ENCODE measurements at places on chromosomes 16 and 17.

DNA sequence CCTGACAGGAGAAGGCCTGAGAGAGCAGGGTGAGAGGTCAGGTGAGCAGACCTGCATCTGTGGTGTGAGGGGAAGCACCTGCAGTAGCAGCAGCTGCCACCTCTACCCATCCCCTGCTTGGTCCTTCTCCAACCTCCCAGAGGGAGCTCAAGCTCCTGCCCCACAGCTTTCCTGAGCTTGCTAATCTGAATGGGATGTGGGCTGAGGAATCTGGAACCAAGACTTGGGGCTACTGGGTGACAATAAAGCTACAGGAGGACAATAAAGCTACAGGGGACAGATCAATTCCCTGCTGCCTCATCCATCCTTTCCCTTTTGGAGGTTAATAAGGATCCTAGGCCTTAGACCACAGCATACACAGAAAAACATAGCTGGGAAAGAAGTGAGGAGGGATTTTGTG, 4.9 kb upstream of the TBX4 start:
- no peak for DNase-seq

DNA sequence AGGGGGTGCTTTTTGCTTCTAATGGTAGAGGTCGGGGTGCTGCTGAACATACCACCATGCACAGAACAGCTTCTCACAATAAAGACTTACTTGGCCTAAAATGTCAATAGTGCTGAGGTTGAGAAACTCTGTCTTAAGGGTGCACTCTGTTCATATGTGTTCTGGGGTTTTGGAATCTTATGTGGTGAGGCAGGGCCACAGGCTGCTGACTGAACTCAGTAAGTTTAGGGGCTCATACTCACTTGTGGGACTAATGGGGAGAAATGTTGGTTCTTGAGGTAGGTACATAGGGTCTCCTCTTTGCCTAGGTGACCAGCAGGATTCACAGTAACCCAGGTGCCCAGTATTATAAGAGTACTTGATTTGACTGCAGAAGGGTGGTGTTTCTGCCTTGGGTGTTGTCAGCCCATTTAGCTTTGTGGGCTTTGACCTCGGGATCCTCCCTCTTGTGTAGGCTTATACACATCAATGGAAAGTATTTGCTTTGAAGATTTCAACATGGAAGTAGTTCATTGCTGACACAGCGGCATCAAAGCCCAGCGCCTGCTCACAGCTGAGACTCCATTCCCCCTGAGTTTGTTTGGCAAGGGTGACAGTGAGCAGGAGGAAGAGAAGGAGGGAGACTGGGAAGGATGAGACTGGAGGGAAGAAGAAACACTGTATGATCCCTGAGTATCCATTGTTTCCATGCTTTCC, 17.2 kb downstream of the SLC7A6 start:
- peak; percentile 37 for DNase-seq

- DNase-seq = peak; percentile 75
Observed at GRCh38 chr17:40062329-40063186, at the start of gene THRA. THRA (plus strand) TSS chr17:40062965; CDS start chr17:40074489, 11,524 bp downstream.

GRCh38 chr17:15213381-15214087, 51.6 kb downstream of the PMP22 start:
- peak; percentile 20 for DNase-seq

- no peak for DNase-seq
Observed at GRCh38 chr16:1938316-1938715, 4.7 kb downstream of the MSRB1 start.

GRCh38 chr17:35588196-35588920, 1.2 kb downstream of the AP2B1 start:
- DNase-seq = no peak

- no peak for DNase-seq
Observed at GRCh38 chr17:82524540-82524939, 5.0 kb downstream of the FOXK2 start.

GRCh38 chr17:41315204-41315794, at the start of gene KRTAP17-1:
KRTAP17-1 (minus strand) TSS chr17:41315710; CDS start chr17:41315650, 60 bp downstream.
- DNase-seq = no peak

DNA sequence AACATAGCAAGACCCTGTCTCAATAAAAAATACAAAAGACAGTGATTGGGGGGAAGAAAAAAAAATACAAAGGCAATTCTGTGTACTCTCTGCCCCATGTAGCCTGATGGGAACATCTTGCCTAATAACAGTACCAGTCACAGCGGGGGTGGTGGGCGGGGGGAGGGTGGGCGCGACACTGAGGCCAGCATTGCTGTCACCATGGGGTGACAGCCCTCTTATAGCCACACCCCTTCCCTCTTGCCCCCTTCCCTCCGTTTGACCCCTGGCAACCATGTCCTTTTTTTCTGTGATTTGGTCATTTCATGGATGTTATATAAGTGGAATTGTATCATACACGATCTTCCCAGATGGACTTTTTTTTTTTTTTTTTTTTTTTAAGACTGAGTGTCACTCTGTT, 80.9 kb downstream of the DNAH17 start:
- DNase-seq = no peak

- DNase-seq = no peak
Observed at GRCh38 chr17:71713846-71714245, 407.0 kb upstream of the SOX9 start.

DNA sequence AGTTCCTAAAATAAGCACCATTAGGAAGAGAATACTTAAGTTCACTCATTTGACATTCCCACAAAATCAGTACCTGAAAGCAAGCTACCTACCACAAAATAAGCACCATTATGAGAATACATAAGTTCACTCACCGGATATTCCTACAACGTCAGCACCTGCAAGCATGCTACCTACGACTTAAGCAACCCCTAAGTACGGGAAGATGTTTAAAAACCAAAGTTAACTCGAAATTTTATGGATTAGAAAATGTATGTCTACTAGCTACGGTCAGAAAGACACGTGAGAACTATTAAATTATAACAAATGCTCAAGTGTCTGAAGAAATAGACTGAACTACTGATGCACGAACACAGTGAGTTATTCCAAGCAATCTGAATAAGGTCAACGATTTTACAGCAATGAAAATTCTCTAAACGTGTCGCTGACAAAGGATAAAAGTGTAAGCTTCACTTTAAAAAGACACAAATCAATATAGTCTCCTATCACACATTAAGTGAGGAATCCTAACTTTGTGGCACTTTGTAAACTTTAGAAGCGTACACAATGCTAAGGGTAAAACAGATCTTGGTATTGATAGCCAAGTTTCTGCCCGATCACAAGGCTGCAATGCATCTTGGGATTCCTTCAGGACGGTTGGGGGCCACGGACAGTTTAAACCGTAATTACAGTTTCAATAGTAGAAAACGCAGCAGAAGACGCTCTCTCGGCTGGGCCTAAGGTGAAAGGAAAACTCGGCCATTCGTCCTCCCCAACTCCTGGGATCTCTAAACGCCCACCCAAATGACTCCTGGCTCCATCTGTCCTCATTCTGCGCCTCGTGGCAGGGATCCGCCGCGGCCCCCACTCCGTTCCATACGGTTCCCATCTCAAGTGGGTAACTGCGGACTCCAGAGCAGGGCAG, 1.3 kb downstream of the GSPT1 start:
- DNase-seq = peak; percentile 69

- DNase-seq = no peak
Observed at GRCh38 chr16:24736758-24737157, 7.3 kb downstream of the TNRC6A start.

DNA sequence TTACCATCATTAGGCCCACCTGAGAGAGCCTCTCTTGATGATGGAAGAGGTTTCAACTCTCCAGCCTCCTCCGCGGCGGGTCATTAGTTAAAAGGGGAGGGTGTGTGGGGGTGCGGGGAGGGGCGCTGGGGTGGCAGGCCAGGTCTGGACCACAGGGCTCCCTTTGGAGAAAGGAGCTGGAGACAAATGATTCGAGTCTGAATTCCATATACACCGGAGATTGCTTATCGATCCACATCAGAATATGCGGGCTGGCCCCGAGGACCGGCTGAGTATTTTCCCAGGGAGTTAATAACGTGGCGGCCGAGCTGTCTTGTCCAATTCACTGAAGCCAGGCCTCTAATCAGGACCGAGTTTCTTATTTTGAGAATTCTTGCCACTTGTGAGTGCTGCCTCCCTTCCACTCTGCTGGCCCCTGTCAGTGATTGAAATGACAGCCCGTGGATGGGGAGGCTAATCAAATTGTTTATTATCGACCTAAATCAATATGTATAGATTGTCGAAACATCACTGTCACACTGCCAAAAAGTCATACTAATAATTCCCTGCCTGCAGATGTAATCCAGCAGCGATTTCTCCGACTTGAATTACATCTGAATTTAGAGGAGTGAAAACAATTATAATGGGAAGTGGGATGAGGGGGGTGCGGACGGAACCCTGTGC, 202.7 kb downstream of the SALL1 start:
- no peak for DNase-seq

GRCh38 chr16:57123216-57123973, 31.0 kb downstream of the CPNE2 start:
- no peak for DNase-seq
